ENCODE measurements at places on chromosomes 2 and 18. TPM values are rescaled to one million over a fixed set of nuclear protein-coding genes. Genes with fewer than 3 reads are reported as not detected.

GRCh38 chr2:119546447-119546767 is 2.2 kb downstream of the CFAP221 start:
- DNase-seq = no peak

GRCh38 chr2:111689941-111690340 is 194.1 kb downstream of the ANAPC1 start:
- no peak for DNase-seq

GRCh38 chr2:121625953-121626352 is 23.3 kb downstream of the CLASP1 start:
- no peak for DNase-seq

GRCh38 chr2:74496997-74497776 is 2.2 kb downstream of the LBX2 start:
- DNase-seq = no peak

DNA sequence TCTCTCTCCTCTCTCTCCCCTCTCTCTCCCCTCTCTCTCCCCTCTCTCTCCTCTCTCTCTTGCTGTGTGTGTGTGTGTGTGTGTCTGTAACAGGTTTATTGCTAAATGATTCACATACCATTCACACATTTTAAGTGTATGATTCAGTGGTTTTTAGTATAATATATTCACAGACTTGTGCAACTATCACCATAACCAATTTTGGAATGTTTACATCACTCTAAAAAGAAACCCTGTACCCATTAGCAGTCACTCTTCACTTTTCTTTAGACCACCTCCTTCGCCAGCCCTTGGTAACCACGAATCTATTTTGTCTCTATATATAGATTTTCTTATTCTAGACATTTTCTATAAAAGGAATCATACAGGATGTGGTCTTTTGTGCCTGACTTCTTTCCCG is 11.4 kb downstream of the THNSL2 start:
- DNase-seq = no peak

- DNase-seq = no peak
These were observed 84.4 kb downstream of the KCNS3 start for GRCh38 chr2:17962876-17963275.

DNA sequence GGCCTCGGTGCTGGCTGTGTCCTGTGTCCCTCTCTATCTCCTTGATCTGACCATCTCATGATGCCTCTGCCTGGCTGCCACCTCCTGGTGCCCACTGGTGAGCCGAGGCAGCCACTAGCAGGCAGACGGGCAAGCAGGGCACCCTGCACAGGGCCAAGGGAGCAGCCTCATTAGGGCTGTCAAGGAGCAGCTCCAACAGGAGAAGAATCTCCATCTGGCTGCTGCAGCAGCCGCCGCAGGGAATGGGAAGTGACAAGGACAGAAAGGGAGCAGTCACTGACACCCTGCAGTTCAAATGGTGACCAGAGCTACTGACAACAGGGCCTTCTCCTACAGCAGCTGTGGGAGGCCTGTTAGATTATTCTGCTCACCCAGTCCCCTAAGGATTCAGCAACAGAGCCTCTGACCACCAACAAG is 32.6 kb downstream of the ALPK2 start:
- no peak for DNase-seq

DNA sequence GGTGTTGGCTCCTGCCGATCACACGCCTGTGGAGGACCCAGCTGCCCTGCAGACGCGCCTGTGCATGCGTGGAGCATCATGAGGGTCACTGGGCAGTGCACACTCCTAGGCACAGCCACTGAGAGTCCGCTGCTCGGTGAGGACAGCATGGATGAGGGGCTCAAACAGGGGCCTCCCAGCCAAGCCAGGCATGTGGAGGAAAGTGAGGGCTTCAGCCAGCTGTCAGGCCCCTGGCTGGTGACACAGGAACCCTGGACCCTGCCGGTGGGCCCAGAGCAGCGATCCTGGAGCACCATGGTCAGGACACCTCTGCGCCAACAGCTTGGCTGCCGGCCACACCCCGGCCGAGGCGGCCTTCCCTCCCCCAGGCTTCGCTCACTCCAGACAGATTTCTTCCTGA is 171.2 kb downstream of the RTP5 start:
- peak; percentile 61 for DNase-seq

GRCh38 chr18:46677611-46678010 is 20.6 kb upstream of the LOXHD1 start:
- no peak for DNase-seq

GRCh38 chr18:60027397-60027796 is 127.6 kb downstream of the PMAIP1 start:
- DNase-seq = no peak

DNA sequence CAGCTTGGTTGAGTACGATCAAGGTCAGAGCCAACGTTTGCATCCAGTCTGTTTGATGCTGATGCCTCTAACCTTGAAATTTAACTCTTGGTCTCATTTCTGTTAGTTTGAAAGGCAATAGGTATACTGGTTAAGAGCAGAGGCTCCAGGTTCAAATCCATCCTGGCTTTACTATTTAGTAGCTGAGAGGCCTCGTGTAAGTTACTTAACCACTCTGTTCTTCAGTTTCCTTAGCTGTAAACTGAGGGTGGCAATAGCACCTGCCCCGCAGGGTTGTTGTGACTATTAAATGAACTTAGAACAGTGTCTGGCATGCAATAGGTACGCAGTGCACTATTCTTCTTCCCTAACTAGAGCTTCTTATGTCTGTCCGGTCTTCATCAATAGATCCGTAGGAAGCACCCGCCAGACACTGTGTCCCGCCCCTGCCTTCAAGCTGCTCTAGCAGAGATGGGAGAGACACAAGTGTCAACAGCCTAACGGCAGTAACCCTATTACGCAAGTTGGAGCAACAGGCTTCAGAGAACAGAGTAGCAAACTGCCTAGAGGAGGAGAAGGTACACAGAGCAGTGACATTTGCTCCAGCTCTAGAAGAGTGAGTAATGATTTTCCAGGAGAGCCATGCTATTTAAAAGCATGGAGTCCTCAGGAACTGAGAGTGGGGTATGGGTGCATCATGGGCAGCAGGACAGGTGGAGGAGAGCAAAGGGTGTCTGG is 62.7 kb upstream of the ST3GAL5 start:
- DNase-seq = no peak

DNA sequence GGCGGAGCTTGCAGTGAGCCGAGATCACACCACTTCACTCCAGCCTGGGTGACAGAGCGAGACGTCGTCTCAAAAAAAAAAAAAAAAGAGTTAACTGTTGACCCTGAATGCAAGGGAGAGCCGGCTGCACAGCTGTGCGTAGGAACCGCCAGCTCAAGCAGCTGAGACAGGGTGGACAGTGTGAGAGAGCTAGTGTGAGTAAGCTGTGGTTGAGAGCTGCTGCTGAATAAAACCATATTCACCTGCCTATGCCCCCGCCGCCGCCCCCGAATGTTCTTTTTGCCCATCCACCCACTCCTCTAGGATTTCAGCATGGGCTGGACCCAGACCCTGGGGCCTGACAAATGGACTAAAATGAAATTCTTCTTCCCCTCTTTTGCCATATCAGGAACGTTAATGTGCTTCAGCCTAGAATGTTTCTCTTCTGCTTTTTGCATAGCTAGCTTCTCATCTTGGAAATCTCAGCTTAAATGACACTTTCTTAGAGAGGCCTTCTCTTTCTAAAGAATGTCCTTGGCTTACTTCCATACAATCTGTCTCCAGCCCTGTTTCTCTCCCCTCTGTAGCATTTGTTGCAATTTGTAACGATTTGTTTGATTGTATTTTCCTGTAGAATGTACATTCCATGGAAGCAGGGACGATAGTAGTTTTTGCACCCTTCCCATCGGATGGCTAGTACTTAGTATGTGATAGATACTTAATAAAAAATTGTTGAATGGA is 142.7 kb downstream of the KLHL14 start:
- peak; percentile 74 for DNase-seq

DNA sequence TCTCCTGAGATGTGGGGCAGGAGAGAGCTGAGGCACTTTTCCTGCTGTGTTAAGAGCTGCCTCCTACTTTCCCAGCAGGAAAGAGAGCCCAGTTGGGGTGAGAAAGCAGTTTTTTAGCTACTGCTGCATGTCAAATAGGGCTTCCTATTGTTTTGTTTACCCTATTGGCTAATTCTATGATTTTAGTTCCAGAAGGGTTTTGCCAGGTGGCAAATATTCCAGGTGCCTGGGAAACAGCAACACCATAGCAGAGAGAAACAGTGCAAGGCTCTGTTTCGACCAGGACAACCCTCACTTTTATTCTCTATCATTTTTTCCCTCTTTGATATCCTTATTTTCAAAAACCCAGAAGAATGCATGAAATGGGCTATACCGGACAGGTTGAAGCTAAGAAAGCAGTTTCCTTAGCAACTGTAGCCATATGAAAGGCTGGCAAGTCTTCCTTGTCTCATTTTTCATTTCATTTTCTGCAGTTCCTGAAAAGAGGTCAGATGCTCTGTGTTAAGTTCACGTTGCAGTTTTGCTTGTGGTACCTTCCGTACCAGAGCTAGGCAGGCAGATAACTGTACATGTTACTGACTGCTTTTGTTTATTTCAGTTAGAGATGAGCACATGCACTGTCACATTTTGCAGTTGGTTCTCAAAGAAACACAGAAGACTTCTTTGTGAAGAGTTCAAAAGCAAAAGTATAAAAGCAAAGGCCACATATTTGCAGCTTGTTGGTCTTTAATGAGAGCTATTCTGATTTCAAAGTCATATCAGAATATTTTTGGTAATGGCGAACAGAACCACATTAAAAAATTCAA is 84.8 kb downstream of the AQP4 start:
- no peak for DNase-seq

GRCh38 chr2:27243391-27244130 is 19.3 kb downstream of the SLC30A3 start:
- DNase-seq = no peak

GRCh38 chr2:203994735-203995134 is 58.2 kb downstream of the ICOS start:
- DNase-seq = no peak

DNA sequence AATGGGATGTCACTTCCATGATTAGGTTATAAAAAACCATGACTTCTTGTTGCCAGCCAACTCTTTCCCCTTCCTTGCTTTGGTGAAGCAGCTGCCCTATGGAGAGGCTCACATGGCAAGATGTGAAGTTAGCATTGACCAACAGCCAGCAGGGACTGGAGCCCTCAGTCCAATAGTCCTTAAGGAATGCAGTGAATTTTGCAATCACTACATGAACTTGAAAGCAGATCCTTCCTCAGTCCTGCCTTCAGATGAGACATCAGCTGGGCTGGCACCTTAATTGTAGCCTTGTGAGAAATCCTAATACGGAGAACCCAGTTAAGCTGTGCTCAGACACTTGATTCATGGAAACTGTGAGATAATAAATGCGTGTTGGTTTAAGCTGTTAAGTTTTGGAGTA is 61.8 kb downstream of the ATP8B1 start:
- no peak for DNase-seq

DNA sequence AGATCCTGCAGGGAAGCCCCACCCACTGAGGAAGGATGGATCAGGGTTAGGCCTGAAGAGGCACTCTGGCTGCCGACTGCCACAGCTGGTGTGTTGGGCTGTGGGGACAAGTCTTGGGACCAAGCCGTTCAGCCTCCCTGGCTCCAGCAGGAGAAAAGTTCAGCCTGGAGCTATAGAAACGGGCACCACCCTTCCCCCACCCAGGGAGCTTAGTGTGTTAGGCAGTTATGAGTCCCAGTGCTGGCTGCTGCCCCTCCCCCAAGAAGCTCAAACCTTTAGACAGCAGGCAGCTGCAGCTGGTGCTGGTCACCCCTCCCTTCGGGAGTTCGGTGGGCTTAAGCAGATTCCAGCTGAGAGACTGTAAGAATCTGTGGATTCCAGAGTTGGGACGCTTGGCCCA is 447.1 kb upstream of the HS6ST1 start:
- peak; percentile 36 for DNase-seq

DNA sequence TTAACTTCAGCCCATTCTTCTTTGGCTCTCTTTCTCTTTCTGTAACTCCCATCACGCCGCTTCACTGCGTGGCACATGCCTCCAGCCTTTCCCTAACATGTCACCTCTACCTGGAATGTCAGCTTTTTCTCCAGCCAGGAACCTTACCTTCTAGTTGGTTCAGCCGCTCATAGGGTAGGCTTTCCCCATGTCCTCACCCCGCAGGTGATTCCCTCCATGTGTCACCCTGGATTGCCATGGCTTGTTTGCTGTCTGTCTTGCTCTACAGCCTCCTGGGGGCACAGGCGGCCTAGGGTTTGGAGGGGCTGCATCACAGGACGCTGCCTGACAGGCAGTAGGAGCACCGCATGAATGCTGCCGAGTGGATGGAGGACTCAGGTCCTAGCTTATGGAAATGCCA is 39.2 kb downstream of the ARHGEF4 start:
- no peak for DNase-seq

DNA sequence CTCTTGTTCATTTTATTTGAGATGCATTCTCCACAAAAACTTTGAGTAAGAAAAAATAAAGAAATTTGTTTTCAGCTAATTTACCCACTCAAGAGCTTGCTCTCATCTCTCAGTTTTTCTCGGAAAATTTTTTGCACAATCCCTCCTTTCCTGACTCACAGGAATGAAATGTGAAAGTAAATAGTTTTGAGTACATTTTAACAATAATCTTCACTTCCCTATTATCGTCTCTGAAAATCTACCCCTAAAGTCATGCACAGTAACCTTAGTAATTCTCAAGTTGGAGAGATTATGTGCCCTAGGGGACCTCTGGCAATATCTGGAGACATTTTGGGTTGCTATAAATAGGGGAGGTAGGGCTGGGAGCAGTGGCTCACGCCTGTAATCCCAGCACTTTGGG is 2.6 kb downstream of the CYB5A start:
- DNase-seq = no peak

DNA sequence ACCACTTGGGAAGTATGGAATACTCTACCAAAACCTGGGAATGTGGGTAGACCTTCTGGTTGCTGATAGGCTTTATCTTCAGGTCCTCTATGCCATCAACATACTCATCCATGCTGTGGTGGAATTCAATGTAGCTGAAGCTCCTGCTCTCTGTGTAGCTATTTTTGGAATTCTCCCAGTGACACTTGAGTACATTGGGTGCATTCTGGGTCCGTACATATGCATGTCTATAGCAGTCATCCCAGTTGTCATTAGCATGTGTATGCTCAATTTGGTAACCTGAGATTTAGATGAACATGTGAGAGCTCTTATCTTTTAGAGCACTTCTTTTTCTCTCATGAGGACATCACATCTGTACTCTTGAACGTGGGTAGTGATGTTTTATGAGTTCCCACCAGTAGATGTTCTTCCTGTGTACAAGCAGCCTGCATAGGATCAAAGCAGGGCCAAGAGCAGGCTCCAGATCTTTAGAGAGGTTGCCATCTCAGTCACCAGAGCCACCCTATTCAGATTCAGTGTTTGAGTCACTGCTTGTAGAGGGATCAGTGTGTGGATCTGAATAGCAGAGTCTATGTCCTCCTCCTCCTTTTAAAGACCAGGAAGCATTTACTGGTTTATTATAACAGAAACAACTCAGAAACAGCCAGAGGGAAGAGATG is 65.9 kb downstream of the MGAT5 start:
- no peak for DNase-seq

LRRTM4 gene
- total RNA-seq = 2.7 TPM

SPATA3 gene
- not detected for total RNA-seq

ANKRD29 gene
- total RNA-seq = 10.2 TPM

IL36RN gene
- not detected for total RNA-seq

KLHL14 gene
- 0.36 TPM for total RNA-seq

UGT1A9 gene
- total RNA-seq = not detected

GALR1 gene
- total RNA-seq = 0.24 TPM

UNC80 gene
- total RNA-seq = not detected

Measured in aorta (tissue), 5 donors.